Mesothelial cell of epicardium (in vitro differentiated cells): ENCODE measurements at places on chromosomes 16 and 17. TPM values are rescaled to one million over a fixed set of nuclear protein-coding genes. Genes with fewer than 3 reads are reported as not detected.

SPN gene
- 0.38 to 0.63 TPM (median 0.57 TPM) in 3 replicates for total RNA-seq

PRR15L gene
- 3.4 to 3.6 TPM (median 3.4 TPM) in 3 replicates for total RNA-seq

NHERF2 gene
- total RNA-seq, result 48.1 to 55.1 TPM (median 51.3 TPM) in 3 replicates

ATF7IP2 gene
- 50.5 to 50.9 TPM (median 50.6 TPM) in 3 replicates for total RNA-seq

- no peak for DNase-seq
Measured at GRCh38 chr16:85313526-85314301, 201.4 kb upstream of the CIBAR2 start.
